Activated CD8-positive, alpha-beta memory T cell treated with anti-CD3 and anti-CD28 coated beads for 4 hours (primary cell): ENCODE measurements at places on chromosomes 11 and 22.

DNA sequence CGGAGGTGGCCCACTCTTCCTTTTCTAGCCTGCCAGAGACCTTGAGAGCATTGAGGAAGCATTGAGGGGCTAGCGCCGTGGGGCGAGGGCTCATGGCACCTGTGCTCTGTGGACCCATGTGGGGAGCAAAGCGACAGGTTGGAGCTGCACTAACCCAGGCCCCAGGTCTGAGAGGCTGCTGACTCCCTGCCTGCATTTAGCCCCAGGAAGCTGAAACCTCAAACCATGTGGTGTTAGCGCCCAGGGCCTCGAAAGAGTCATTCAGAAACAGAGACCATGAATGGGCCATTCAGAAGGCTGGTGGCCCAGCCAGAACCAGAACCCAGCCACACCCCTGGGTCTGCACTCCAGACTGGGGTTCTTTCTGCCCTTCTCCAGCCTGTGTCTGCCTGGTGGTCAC is 88.6 kb downstream of the BCR start:
- no peak for DNase-seq

DNA sequence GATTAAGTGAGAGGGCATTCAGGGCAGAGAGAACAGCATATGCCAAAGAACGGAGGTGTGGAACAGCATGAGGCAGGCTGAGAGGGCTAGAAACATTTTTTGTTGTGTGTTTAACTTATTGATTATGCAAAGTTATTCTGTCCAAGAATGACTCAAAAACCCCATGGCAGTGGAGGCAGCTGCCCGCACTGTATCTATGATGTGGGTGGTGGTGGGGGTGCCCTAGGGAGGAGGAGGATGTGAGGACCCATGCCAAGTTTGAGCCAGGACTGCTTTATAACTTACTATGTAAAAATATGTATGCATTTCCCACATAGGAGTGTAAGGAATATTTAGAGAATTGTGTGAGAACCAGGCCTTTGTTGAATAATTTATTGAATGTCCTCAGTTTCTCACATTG is 85.4 kb upstream of the GNAZ start:
- no peak for DNase-seq

GRCh38 chr11:372809-373715 is 3.8 kb downstream of the B4GALNT4 start:
- no peak for DNase-seq

- DNase-seq = no peak
Observed at GRCh38 chr11:106121570-106122320, 44.3 kb downstream of the AASDHPPT start.

DNA sequence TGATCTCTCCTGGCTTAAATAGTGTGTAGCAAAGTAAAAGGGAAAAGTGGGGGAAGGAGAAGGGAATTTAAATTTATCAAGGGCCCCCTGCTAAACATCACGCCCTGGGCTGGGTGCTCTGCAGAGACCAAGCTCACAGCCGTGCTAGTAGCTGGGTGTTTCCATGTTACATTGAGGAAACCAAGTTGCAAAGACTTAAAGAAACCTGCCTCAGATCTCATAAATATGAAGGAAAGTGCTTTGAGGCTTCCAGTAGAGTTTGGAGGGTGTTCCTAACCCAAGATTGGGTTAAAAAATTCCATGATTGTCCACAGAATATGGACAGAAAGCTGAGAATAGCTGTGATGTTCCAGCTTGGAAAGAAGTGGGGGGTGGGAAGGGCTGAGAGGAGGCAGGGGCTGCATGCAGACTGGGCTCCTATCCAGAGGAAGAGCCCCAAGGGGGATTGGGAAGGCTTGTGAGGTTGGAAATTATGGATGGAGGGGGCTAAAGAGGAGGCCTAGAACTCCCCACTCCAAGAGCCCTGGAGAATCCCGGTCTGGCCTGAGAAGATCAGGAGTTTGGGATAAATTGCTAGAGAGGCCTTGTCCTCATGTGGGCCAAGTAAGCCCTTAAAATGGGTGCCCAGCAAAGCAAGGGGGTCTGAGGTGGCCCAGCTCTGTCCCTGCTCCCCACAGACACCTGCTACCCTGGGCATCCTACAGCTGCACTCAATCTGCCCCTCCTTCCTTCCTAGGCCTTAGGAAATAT is 25.0 kb upstream of the OAF start:
- DNase-seq = no peak

DNA sequence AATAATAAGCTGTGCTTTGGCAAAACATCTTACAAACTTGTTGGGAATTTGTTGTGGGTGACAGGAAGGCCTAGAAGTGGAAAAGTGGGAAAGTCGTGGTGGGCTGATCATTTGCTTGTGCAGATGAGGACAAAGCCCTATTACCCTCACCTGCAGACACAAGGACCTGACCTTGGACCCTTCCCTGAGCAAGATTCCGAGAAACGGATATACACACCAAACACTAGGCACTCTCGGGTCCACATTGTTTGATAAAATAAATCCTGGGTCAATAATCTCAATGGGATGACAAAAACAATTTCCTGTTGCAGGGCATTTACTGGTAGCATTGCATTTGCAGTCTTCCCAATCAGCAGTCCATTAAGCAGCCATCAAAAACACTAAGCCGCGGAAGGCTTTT is 89.7 kb downstream of the GAB2 start:
- no peak for DNase-seq

DNA sequence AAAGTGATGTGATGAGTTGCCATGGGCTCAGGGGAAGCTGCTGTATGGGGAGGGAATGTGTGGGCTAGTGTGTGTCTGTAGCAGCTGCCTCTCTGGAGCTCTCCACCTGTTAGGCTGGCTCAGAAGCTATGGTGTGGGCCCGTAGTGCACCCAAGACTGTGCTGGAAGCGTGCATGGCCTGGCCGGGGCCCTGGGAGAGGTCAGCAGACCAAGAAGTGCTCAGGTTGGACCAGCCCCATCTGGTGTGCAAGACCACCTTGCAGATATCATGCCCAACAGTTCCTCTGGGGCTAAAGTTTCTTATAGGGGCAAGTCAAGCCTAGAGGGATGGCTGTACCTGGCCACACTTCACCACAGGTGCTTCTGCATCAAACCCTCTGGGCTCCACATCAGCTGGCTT is 274.4 kb upstream of the CCDC179 start:
- no peak for DNase-seq

GRCh38 chr22:40449676-40450035 is 79.3 kb downstream of the SGSM3 start:
- no peak for DNase-seq
